Suppressor macrophage (primary cell): ENCODE measurements at places on chromosomes 1 and 21.

DNA sequence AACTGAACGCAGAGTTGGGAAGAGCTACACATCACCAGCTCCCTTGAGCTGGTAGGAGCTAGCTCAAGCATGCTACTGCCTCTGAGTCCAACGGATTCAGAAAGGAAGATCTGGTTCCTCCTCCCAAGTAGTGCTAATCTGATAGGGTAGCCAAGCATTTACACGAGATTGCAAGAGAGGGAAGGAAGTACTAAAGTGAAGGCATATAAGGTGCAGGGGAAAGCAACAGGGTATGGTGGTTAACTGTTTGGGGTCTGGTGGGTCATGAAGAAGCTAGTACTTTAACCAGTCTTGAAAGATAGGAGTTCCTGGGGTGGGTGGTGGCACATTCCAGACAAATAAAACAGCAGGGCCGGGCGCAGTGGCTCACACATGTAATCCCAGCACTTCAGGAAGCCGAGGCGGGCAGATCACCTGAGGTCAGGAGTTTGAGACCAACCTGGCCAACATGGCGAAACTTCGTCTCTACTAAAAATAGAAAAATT, 20.2 kb upstream of the ZNF436 start:
- DNase-seq = no peak

GRCh38 chr1:30064547-30064946, 658.8 kb downstream of the MATN1 start:
- no peak for DNase-seq

DNA sequence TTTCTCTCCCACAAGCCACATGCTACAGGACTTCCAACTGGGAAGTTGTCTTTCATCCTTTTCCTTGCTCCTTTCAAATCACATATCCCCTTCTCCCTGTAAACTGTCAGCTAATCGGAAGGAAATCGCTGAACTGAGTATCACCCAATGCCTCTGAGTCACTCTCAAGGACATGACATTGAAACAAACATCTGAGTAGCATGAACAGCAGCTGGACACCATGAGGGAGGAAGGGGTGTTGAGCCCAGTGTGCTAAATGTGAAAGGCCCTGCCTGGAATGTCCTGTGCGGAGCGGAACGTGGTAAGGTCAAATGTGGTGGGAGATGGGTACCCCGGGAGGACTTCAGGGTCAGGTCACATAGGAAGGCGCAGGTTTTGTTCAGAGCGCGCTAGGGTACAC, at the start of gene OR2AJ1:
TSS of gene OR2AJ1 (plus strand) at position 22 of the 400 bp plus-strand sequence. CDS start 8,880 bp downstream, outside the sequence.
- no peak for DNase-seq

DNA sequence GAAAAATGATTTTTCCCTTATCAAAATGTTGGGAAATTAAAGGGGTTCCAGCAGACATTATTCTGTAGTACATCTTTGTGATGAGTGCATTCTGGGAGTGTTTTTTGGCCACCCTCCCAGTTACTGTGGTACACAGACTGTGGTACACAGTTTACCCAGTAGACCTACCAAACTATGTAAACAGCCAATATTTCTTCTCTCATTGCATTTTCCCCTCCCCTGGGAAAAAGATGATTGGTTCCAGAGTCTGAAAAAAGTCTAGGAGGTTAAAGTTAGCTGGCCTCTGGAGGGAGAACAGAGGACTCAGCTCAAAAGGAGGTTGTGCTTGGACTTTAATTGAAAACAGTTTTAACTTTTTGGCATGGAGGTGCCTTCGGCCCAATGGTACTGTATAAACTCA, 42.5 kb downstream of the PGM1 start:
- no peak for DNase-seq

DNA sequence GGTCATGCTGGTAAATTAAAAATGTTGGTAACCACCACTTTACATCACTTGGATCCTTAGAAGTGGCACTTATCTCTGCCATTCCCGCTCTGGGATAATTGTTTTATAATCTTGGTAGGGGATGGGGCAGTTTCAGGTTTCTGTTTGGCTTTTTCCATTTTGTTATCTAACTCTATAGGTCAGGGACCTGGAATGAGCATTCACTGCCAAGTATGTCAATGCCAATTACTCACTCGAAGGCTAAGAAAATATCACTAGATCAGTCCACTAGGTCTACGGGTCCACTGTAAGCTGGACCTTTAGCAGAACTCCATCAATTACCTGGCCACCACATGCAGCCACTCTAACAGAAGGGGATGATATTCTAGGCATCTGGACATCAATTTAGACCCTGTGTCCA, 4.5 kb upstream of the DIP2A start:
- no peak for DNase-seq

GRCh38 chr1:221071777-221072176, 192.5 kb downstream of the HLX start:
- no peak for DNase-seq
